ENCODE measurements at places on chromosomes 2 and 18. TPM values are rescaled to one million over a fixed set of nuclear protein-coding genes. Genes with fewer than 3 reads are reported as not detected.

Gene EHD3
- total RNA-seq = 1.2 TPM

Gene MAB21L4
- total RNA-seq = not detected

Gene MREG
- total RNA-seq = 10.8 TPM

Gene CAPN13
- total RNA-seq = not detected

Gene PRKAG3
- not detected for total RNA-seq

Gene TUBB8B
- total RNA-seq = not detected

Gene C2orf78
- not detected for total RNA-seq

Gene CNRIP1
- total RNA-seq = not detected

Gene CYP27A1
- not detected for total RNA-seq

Gene ALPI
- total RNA-seq = not detected

Gene MOGAT1
- total RNA-seq = not detected

Gene MYO5B
- 0.78 TPM for total RNA-seq

Gene SETBP1
- 3.9 TPM for total RNA-seq

Gene SNX17
- total RNA-seq = 88.1 TPM

Gene PROM2
- 0.30 TPM for total RNA-seq

Gene PFN4
- total RNA-seq = not detected

Gene TACR1
- not detected for total RNA-seq

Gene SKOR2
- total RNA-seq = not detected

Gene TBR1
- total RNA-seq = not detected

Gene DUSP2
- 279 TPM for total RNA-seq

Gene RESP18
- not detected for total RNA-seq

Gene CCDC74B
- total RNA-seq = 0.72 TPM

Gene CPLX4
- total RNA-seq = not detected

Gene APOB
- not detected for total RNA-seq

Gene CRYGC
- not detected for total RNA-seq

Gene STARD6
- not detected for total RNA-seq

Gene GPAT2
- total RNA-seq = 36.3 TPM

Gene SLC11A1
- total RNA-seq = 0.08 TPM

Gene CNGA3
- total RNA-seq = not detected

Gene CTAGE1
- not detected for total RNA-seq

Gene HNMT
- total RNA-seq = not detected

Gene EDAR
- 0.21 TPM for total RNA-seq

Gene LYG1
- 0.37 TPM for total RNA-seq

Gene RFX8
- not detected for total RNA-seq

Gene CFC1
- not detected for total RNA-seq

Gene SUMO1
- 129 TPM for total RNA-seq

Gene NAT8
- not detected for total RNA-seq

Gene ASB18
- not detected for total RNA-seq

Gene SFT2D3
- total RNA-seq = 3.9 TPM

Gene SRBD1
- 18.2 TPM for total RNA-seq

Gene AOX1
- total RNA-seq = not detected

Gene SLC5A7
- not detected for total RNA-seq

All from activated naive CD8-positive, alpha-beta T cell treated with anti-CD3 and anti-CD28 coated beads for 36 hours (primary cell).